ENCODE measurements at places on chromosomes 6 and 20. TPM values are rescaled to one million over a fixed set of nuclear protein-coding genes. Genes with fewer than 3 reads are reported as not detected.

Gene TFAP2D
- not detected for total RNA-seq

Gene VGLL2
- not detected for total RNA-seq

Gene OR2J3
- total RNA-seq = not detected

GRCh38 chr6:13488015-13488895 is 855 bp upstream of the GFOD1 start:
- no peaks in the 10 kb centered on the region for H3K27me3 ChIP-seq
- H3K4me3 ChIP-seq = peak overlapping the region; percentile 94
- H3K4me1 ChIP-seq = peaks cover 39% of the 10 kb centered on the region

DNA sequence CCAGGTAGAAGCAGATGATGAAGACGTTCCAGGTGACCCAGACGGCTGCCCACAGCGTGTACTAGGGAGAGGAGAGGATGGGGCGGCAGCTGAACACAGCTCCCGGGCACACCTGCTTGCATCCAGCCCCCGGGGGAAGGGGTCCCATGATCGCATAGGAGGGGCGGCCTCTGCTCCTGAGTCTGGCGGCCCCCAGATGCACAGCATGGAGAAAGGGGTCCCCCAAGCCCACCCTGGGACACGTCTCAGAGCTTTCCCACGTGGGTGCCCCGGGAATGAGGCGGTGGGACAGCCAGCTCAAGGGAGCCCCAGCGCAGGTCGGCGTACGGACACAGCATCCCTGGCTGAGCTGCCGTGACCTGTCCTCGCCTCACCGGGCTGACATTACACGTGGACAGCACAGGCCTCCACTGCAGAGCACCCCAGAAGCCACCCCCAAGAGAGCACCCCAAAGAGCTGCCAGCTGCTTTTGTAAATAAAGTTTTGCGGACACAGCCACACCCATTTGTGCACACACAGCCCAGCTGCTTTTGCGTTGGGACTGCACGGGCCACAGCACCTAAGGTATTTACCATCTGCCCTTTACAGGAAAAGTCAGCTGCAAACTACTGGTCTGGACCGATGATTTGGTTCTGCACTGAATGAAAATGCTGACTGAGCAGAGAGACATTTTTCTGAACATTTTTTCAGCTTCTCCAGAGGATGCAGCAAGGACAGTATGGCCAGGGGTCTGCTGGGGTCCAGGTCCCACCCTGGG is 5.2 kb downstream of the NKAIN4 start:
- peaks cover 10% of the 10 kb centered on the region for H3K4me1 ChIP-seq
- no peak for DNase-seq
- no peaks in the 10 kb centered on the region for H3K36me3 ChIP-seq
- no peak overlapping the region for H3K27ac ChIP-seq
- H3K27me3 ChIP-seq = peaks cover 78% of the 10 kb centered on the region

- peaks cover 63% of the 10 kb centered on the region for H3K27me3 ChIP-seq
- peaks cover 21% of the 10 kb centered on the region for H3K4me1 ChIP-seq
- no peak for DNase-seq
- H3K27ac ChIP-seq = no peak within 1 kb of the TSS
Observed at GRCh38 chr6:35213824-35214756, at the start of gene SCUBE3. Gene SCUBE3, plus strand, starts transcription at chr6:35213956. Its CDS starts 463 bp downstream, at chr6:35214419.

GRCh38 chr6:3663081-3663480 is 88.4 kb downstream of the PXDC1 start:
- DNase-seq = no peak
- H3K4me1 ChIP-seq = no peaks in the 10 kb centered on the region

GRCh38 chr6:64023693-64024092 is 388.1 kb downstream of the PHF3 start:
- H3K27ac ChIP-seq = no peak overlapping the region
- H3K27me3 ChIP-seq = no peaks in the 10 kb centered on the region
- H3K36me3 ChIP-seq = no peaks in the 10 kb centered on the region
- H3K4me1 ChIP-seq = no peaks in the 10 kb centered on the region
- no peak overlapping the region for H3K4me3 ChIP-seq

- no peak overlapping the region for H3K27ac ChIP-seq
- H3K27me3 ChIP-seq = no peaks in the 10 kb centered on the region
- no peak overlapping the region for H3K4me3 ChIP-seq
- no peak for DNase-seq
- no peaks in the 10 kb centered on the region for H3K4me1 ChIP-seq
Observed at GRCh38 chr6:134657751-134658527, 292.0 kb downstream of the ALDH8A1 start.

DNA sequence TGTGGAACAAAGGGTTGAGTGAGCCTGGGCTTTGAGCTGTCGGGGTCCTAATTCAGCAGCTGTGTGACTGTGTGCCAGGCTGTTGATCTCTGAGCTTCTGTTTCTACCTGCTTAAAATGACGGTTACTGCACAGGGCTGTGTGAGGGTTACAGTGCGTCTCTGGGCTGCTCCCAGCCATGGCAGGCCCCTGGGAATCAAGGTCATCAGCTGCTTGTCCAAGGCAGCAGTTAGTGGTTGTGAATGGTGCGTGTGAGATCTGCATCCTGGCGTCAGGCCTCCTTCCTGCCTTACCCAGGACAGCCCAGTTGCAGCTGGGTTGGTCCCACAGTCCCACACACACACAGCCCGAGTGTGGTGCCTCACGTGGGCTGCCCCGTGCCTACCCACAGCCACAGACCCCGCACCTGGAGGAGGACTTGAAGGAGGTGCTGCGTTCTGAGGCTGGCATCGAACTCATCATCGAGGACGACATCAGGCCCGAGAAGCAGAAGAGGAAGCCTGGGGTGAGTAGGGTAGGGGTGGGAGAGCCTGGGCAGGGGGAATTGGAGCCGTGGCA is 15.6 kb downstream of the GTSF1L start:
- H3K4me1 ChIP-seq = no peaks in the 10 kb centered on the region
- no peak for DNase-seq
- no peak overlapping the region for H3K4me3 ChIP-seq
- no peak overlapping the region for H3K27ac ChIP-seq
- H3K27me3 ChIP-seq = no peaks in the 10 kb centered on the region
- no peaks in the 10 kb centered on the region for H3K36me3 ChIP-seq

DNA sequence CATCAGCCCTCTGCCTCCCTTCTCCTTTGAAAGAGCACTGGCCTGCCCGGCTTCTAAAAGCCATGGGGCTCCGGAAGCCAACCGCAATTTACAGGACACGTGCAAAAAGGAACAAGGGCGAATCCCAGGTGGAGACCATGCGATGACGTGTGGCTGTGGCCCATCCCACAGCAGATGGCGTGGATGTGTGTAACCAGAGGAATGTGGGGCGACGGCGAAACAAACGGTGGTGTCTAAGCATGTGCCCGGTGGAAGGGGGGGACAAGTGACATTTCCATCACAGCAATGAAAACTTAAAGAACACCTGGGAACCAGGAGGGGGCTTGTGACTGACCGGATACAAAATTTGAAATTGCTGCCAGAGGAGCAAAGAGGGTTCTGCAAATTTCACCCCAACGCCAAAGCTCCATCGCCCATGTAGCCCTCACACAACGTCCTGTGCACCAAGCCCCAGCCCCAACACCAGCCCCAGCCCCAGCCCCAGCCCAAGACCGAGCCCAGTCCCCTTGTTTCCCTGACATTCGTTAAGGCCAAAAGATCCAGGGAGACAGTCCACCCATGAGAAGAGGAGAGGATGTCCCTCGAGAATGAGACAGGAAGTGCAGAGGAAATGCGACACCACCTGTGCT is 159.7 kb upstream of the ZNF337 start:
- H3K27ac ChIP-seq = no peak overlapping the region
- peaks cover 42% of the 10 kb centered on the region for H3K4me1 ChIP-seq
- H3K27me3 ChIP-seq = peaks cover 34% of the 10 kb centered on the region
- H3K4me3 ChIP-seq = no peak overlapping the region
- no peaks in the 10 kb centered on the region for H3K36me3 ChIP-seq

- no peak for DNase-seq
- H3K27me3 ChIP-seq = no peaks in the 10 kb centered on the region
- no peaks in the 10 kb centered on the region for H3K36me3 ChIP-seq
- no peak overlapping the region for H3K27ac ChIP-seq
- H3K4me1 ChIP-seq = no peaks in the 10 kb centered on the region
- no peak overlapping the region for H3K4me3 ChIP-seq
Observed at GRCh38 chr6:101083533-101084175, 202.5 kb upstream of the ASCC3 start.

DNA sequence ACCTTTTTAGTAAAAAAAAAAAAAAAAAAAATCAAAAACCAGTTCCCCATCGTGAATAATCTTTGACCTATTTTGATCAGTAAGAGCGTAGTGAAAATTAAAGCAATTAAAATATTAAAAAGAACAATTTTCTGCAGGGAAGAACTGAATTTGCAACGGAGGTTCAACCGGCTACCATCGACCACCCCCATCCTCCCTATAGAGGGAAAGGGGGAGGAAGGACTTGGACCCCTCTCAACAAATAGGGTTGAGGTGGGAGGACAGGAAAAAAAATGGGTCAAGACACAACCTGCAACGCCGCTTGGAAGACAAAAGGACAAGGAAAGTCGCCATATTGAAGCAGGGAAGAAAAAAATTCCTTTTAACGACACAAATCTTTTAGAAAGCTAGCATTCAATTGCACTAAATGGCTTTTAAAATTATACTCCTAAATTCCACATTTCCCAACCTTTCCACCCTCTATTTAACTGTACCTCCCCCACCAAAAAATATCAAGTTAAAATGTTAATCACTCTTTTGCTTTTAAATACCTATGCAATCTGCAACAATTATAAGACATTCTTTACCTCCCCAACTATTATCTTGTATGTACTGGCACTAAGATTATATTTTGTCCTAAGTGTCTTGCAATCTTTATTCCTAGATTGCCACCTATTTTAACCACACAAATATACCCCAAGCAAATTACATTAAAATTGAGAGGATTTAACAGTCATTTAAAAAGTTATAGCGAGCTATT is 1.7 kb downstream of the PPP1R10 start:
- peaks cover 56% of the 10 kb centered on the region for H3K4me1 ChIP-seq
- H3K27me3 ChIP-seq = no peaks in the 10 kb centered on the region
- peak overlapping the region; percentile 98 for H3K27ac ChIP-seq
- peak overlapping the region; percentile 90 for H3K4me3 ChIP-seq
- H3K36me3 ChIP-seq = peaks cover 20% of the 10 kb centered on the region
- DNase-seq = no peak

DNA sequence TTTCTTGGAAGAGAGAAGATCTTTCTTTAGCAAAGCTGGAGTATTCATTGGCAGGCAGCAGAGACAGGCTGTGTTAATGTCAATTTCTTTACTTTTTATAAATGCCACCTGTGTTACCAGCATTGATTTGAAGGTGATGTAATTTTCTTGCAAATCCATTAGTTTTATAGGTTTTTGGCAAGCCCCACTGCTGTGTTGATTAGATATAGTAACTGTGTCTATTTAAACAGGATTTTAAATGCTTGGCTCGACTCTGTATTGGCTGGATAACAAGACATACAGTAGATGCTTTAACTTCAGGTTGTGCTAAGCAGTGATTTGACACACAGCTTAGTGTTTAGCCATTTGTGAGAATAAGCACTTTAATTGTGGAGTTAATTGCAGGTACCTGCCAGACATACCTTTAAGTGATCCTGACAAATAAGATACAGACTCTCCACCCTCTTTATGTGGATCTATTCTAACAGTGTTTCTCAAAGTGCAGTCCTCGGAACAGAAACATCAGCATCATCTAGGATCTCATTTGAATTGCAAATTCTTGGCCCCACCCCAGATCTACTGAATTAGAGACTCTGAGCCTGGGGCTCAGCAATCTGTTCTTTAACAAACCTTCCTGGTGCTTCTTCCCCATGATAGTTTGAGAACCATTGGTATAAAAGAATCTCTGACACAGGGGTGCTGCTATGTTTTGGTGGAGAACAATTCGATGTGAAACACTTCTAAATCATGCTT is 397.5 kb downstream of the HDGFL1 start:
- H3K4me3 ChIP-seq = no peak overlapping the region
- no peaks in the 10 kb centered on the region for H3K36me3 ChIP-seq
- no peaks in the 10 kb centered on the region for H3K4me1 ChIP-seq
- DNase-seq = no peak
- H3K27ac ChIP-seq = no peak overlapping the region
- H3K27me3 ChIP-seq = no peaks in the 10 kb centered on the region

DNA sequence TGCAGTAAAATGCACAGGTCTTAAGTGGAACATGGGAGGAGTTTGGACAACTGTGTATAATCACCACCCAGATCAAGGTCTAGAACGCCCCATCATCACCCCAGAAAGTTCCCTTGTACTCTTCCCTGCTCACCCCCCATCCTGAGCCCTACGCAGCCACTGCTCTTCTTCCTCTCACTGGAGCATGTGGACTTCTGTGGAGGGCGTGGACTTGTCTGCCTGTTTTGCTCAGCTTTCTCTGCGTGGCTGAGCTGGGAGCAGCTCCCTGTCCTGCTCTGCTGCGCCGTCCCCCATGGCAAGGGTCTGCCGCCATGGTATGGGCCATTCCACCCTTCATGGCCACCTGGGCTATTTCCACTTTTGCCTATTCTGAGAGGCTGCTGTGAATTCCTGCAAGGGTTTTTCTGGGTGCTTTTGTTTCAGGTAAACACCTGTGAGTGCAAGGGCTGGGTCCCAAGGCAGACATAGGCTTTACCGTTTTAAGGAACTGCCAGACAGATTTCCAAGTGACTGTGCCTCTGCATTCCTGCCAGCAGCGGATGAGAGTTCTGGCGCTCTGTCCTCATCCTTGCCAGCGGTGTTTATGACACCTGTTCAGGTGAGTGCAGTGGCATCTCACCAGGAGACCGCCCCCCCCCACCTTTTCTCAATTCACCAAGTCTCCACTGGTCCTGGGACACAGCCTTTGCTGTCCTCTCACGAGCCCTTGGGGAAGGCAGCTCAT is 19.7 kb downstream of the PCK1 start:
- peaks cover 92% of the 10 kb centered on the region for H3K27me3 ChIP-seq
- H3K4me1 ChIP-seq = peaks cover 12% of the 10 kb centered on the region
- H3K36me3 ChIP-seq = no peaks in the 10 kb centered on the region
- no peak overlapping the region for H3K27ac ChIP-seq

GRCh38 chr6:149897015-149897697 is 757 bp downstream of the RAET1E start:
- H3K27me3 ChIP-seq = no peaks in the 10 kb centered on the region
- H3K4me1 ChIP-seq = peaks cover 64% of the 10 kb centered on the region
- peak overlapping the region; percentile 81 for H3K27ac ChIP-seq
- peak overlapping the region; percentile 28 for H3K4me3 ChIP-seq

DNA sequence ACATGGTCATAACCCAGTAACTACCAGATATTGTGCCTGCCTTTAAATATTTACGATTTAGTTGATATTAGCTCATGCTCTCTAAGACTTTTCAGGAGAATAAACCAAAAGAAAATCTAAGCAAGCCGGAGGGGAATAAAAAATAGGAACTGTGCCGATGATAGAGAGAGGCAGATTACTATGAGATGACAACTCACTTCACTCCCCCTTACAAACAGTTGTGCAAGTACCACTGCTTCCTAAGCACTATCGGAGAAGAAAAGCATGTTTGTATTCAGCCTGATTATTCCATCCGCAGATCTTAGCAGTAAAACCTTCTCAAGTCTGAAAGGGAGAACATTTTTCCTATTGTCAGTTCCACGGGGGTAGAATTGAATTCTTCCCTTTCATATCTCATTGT is 294.4 kb downstream of the KCNQ5 start:
- no peak for DNase-seq
- H3K4me1 ChIP-seq = no peaks in the 10 kb centered on the region
- no peaks in the 10 kb centered on the region for H3K36me3 ChIP-seq
- H3K27me3 ChIP-seq = no peaks in the 10 kb centered on the region
- no peak overlapping the region for H3K27ac ChIP-seq
- no peak overlapping the region for H3K4me3 ChIP-seq

Measured in suprapubic skin (tissue), 4 donors.